ENCODE measurements at places on chromosomes 6 and 20. TPM values are rescaled to one million over a fixed set of nuclear protein-coding genes. Genes with fewer than 3 reads are reported as not detected.

GRCh38 chr6:157649311-157650260 is 173.5 kb upstream of the SNX9 start:
- no peak for DNase-seq

HLA-G gene
- 1.7 TPM for polyA plus RNA-seq

DNA sequence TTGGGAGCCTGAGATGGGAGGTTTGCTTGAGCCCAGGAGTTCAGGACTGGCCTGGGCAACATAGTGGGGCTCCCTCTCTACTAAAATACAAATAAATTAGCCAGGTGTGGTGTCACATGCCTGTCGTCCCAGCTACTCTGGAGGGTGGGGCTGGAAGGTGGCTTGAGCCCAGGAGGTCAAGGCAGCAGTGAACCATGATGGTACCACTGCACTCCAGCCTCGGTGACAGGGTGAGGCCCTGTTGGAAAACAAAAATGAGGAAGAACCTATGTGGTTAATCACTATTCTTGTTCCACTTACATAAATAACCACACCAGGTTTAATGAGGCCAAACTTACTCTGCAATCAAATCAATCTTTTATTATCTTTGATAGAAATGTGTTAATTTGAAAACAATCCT is 5.4 kb downstream of the PPDPF start:
- DNase-seq = no peak

GRCh38 chr6:5726976-5727718 is 279.6 kb downstream of the NRN1 start:
- DNase-seq = no peak

MEP1A gene
- polyA plus RNA-seq = not detected

DNA sequence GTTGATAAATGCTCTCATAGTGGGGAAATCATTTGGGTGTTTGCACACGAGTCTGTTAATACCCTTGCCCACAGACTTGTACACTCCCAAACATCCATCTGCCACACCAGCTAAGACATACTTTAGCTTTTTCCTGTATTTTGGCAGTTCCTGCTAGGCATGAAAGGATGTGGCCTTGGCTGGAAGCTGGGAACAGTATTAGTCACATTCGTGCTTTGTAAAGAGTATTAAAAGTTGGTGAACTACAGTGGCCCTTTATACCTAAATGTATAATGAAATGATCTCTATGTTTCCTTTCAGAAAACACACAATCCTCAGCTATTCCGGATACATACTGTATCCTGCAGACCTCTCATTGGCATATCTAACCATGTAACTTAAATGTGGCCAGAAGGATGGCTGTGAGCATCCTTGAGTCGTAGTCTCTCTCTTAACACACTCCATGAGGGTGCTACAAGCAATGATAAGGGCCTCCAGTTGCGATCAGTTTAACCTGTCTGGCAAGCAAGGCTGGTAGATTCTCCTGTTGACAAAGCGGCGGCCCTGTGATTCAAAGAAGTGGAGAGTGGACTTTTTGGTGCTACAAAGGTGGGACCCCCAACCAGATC is 1.5 kb downstream of the LEMD2 start:
- peak; percentile 80 for DNase-seq

GRCh38 chr20:25281541-25281991 is 33.7 kb downstream of the PYGB start:
- no peak for DNase-seq

GRCh38 chr6:109348226-109348625 is 34.0 kb downstream of the CD164 start:
- no peak for DNase-seq

DNA sequence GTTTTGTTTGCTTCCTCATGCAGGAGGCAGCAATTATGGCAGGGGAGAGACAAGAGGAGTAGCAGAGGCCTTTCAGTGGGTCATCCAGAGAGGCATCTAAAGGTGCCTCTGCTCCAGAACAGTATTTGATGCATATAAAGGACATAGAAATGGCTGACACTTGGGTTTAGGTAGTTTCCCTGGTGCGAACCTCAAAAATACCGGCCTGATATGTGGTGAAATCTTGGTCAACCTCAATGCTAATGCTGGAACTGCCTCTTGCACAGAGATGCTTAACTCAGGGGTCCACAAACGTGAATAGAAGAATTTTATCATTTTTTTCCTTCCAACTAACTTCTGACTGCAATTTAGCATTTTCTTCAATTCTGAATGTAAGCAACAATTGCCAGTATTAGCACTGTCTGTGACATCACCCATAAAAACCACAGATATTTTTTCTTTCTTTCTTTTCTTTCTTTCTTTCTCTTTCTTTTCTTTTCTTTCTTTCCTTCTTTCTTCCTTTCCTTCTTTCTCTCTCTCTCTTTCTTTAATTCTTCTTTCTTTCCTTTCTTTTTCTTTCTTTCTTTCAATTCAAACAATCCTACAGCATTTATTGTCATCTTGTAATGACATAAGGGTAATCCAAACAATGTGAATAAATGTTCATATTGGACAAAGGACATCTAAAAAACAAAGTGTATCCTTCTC is 180.0 kb upstream of the UST start:
- peak; percentile 36 for DNase-seq

DEF6 gene
- polyA plus RNA-seq = 1.3 TPM

All from GM23248 (cell line).